ENCODE measurements at places on chromosomes 7 and 10.

GRCh38 chr10:53071505-53072125 is 299.0 kb upstream of the MBL2 start:
- DNase-seq, result no peak

- DNase-seq, result no peak
Measured at GRCh38 chr7:6640246-6640721, 3.2 kb downstream of the ZNF316 start.

- no peak for DNase-seq
Measured at GRCh38 chr7:111587410-111588064, 25.2 kb upstream of the IMMP2L start.

DNA sequence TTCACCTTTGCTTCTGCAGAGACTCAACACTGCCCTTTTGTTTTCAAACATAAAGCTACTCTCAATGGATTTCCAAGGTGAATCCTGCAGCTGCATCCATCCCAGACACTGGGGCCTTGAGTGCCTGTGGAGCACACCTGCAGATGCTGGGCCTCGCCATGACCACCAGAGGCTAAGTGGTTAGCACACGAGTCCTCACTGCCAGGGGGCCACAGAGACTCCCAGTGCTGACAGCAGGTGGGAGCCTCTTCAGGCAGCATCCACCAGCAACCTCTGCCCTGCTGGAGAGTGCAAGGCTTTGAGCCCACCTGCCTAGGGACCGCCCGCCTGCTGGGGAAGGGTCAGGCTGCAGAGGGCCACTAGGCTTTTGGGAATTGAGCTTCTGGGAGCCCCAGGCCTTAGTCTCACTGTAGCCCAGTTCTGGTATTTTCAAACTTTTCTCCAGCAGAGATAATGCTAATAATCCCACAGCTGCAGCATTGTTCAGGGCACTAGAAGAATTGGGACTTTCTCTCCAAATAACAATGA is 9.4 kb upstream of the HPS1 start:
- no peak for DNase-seq

- DNase-seq, result no peak
Measured at GRCh38 chr10:108167766-108168165, 1003.3 kb upstream of the SORCS1 start.

DNA sequence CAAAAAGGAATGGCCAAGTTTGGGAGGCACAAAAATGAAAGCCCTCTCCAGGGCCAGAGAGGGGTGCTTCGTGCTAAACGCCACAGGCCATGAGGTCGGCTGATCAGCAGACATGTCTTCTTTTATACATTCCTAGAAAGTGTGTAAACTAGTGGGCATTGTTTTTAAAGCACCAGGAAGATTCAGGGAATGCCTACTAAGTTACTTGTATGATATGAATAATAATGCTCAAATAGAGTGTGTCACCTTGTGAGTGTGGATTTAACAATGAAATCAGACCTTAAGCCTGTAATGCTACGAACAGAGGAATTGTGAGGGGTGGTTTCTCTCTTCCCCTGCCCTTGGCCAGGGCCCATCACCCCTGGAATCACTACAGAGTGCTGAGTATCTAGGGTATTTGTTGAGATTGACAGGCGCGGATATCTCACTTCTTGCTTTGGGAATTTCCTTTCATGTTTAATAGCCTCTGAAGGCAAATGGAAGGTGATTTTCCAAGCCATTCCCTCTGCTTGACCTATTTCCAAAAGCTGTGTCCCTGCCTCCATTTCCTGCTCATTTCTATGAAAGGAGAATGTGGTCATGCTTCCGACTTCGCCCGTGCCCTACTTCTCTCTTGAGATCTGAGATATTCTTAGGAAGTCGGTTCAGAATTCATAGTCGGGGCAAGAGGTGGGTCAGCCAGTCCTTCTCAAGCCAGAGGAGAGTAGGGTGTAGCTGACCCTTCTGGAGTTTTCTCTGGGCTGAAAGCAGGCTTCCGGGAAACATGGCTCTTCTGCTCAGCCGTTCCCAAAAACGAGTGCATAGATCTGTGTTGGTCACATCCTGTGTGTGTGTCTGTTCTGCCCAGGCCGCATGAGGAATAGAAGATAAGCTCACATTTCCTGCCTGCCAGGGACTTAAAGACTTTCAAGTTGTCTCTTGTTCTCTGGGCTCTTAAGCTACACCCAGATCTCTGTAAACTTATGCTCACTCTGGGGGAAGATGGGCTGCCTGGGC is 167.8 kb upstream of the ITGB1 start:
- DNase-seq, result no peak

DNA sequence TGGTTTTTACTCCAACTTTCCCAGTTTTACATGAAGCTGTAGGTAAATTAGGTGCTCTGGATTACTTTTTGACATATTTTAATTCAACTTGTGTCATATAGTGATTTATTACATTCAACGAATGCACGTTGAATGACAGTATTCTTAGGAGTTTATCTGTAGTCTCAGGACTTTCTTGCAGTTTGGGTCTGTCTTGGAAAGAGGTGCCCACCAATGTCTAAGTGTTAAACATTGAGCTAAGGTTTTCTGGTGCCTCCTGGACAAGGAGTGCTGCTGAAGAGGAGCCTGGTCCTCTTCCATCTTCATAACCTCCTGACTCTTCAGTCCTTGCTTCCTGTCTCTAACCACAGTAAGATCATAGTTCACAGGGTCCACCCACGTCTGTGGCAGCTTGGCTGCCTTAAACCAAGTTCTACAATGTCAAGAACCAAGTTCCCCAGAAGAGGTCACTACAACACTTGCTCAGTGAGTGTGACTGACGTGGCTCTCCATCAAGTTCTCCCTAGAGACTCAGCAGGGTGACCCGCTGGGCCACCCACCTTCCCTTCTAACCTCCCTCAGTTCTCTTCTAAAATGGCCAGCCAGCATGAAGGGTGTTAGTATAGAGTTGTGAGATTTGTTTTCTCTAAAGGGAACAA is 6.1 kb downstream of the NPY start:
- DNase-seq, result no peak

- DNase-seq, result no peak
Measured at GRCh38 chr7:123557016-123557397, 611 bp downstream of the NDUFA5 start.

DNA sequence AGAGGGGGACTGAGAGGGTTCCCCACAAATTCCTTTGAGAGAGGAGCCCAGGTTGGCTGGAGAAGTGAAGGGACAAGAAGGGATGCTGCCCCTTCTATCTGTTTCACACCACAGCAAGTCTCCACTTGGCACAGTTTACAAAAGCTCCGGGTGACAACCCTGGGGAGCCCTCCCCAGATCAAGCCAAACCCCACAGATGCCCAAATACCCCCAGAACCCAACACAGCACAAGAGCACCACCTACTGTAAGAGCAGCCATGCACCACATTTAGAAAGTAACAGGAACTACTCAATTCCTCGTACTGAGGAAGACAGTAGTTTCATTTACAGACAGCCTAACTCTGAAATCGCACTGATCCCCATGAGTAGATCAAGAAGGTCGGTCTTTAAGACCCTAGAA is 67.8 kb upstream of the ATP6V0A4 start:
- DNase-seq, result no peak

DNA sequence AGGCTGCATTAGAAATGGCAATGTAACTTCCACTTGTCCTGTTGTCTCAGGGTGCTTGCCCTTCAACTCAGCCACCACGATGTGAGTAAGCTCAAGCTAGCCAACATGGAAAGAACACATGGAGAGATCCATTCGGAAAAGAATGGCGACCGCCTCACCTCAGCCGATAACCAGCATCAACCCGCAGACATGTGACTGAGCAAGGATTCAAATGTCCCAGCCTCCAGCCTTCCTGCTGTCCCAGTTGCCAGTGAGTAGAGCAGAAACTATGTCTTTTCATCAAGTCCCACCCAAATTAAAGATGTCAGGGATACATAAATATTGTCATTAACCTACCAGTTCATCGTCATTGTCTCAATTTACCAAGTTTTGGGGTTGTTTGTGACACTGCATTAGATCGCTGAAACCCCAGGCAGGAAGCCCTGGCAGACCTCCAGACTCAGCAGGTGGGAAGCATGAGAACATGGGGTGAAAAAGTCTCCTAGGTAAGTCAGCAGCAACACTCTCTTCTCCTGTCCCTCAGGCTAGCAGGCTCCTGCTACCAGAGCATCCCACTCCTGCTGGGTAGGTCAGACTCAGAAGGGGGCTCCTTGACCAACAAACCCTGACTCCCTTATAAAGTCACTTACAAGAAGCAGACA is 67.0 kb downstream of the OSBPL3 start:
- DNase-seq, result no peak

GRCh38 chr7:116495736-116496135 is 3.8 kb upstream of the CAV2 start:
- no peak for DNase-seq

DNA sequence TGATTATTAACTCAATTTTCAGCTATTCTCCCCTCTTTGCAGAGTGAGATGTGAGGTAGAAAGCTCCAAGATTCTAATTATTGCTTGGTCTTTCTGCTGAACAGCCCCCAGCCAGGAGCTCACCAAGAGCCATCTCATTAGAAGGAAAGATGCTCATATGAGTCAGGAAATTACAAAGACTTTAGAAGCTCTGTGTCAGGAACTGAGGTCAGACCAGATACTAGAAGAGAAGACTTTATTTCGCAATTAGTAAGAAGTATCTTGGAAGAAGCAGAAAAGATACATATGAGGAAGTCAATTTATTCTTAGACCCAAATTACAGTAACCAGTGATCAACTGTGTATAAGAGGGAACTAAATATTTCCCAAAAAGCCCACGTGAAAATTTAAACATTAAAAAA is 626.9 kb downstream of the ZWINT start:
- no peak for DNase-seq

DNA sequence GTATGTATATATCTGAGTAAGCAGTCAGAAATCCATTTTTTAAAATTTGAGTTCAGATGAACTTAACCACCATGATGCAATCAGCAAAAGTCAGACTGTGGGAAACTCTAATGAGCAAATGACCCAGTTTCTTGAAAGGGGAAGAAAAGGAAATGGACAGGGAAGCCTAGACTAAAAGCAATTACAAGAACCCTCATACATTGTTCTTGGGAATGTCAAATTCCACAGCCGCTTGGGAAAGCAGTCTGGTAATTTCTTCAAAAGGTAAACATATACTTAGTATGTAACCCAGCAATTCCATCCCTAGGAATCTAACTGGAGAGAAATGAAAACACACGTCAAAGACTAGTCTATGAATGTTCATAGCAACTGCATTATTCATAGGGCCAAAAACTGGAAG is 16.4 kb upstream of the FOXK1 start:
- DNase-seq, result no peak

GRCh38 chr7:154836021-154836448 is 166.9 kb downstream of the PAXIP1 start:
- DNase-seq, result no peak

- DNase-seq, result no peak
Measured at GRCh38 chr10:117472872-117473271, 69.7 kb upstream of the EMX2 start.

GRCh38 chr10:77592946-77593636 is 44.5 kb downstream of the KCNMA1 start:
- no peak for DNase-seq

DNA sequence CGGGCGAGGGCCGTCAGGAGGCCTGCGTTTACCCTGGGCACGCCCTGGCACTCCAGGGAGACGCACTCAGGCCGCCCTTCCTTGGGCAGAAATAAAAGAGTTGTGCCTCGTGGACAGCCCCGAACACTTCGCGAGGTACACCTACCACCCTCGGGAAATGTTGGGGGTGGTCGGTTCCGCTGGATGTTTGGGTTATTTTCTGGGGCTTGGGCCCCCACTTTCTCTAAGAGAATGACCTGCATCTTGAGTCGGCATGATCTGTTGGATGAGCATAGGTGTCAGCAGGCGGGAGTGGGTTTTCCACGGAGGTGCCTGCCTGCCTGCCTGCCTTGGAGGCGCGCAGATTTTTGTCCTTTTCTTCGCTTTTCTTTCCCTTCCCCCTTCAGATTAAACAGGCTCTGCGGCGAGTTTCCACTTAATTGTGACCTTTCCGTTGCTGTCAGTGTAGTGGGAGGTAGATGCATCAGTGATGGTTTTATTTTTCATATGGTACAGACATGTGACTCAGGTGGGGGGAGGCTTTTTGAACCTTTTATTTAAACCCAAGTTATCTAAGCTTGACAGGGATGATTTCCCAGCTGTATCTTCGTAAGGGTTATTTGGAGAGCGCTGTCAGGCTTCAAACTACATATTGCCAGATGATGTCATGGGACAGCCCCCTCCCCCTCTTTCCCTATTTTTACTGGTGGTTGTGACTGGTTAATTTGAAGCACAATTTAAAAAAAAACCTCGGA is 661 bp downstream of the HECTD2 start:
- no peak for DNase-seq

GRCh38 chr10:88080213-88080612 is 216.8 kb downstream of the PTEN start:
- no peak for DNase-seq

GRCh38 chr7:25844102-25844870 is 307.7 kb upstream of the NFE2L3 start:
- DNase-seq, result no peak

DNA sequence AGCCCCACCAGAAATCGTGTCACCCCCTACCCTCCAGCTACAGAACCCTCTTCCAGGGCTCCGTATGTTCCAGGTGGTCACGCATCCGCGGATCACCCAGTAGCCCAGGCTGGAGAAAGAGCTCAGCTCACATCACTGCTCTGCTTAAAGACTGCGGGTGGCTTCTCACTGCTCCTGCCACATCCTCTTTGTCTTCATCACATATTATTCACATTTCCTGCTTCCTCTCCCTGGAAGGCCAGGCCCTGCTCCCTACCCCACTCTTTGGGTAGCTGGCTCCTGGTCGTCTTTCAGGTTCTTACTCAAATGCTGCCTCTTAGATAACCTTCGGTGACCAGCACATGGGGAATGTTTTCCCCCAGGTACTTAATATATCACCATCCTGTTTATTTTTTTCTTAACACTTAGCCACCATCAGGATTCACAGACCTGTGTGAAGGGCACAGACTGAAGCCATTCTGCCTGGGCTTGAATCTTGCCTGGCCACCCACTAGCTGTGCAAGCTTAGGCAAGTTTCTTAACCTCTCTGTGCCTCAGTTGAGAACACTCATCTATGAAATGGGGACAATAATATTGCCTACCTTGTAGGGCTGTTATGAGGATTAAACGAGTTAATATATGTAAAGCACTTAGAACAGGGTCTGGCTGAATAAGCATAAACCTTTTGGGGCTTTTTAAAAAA is 307.8 kb downstream of the PRPF18 start:
- DNase-seq, result no peak

DNA sequence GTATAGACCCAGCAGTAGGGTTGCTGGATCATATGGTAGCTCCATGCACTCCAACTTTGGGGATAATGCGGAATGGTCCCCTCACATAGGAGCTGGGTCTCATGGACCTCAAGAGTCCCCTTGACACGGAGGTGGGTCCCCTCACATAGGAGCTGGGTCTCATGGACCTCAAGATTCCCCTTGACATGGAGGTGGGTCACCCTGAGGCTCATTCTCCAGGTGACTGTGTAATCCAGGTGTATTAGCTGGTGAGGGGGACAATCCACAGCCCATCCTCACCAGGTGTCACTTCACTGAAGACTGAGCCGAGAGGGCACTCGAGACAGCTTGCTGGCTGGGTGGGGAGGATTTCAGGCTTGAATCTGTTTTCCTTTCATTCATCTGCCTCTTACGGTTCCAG is 121.9 kb downstream of the PTPN20 start:
- no peak for DNase-seq
